ENCODE measurements at places on chromosomes 6 and 20.

DNA sequence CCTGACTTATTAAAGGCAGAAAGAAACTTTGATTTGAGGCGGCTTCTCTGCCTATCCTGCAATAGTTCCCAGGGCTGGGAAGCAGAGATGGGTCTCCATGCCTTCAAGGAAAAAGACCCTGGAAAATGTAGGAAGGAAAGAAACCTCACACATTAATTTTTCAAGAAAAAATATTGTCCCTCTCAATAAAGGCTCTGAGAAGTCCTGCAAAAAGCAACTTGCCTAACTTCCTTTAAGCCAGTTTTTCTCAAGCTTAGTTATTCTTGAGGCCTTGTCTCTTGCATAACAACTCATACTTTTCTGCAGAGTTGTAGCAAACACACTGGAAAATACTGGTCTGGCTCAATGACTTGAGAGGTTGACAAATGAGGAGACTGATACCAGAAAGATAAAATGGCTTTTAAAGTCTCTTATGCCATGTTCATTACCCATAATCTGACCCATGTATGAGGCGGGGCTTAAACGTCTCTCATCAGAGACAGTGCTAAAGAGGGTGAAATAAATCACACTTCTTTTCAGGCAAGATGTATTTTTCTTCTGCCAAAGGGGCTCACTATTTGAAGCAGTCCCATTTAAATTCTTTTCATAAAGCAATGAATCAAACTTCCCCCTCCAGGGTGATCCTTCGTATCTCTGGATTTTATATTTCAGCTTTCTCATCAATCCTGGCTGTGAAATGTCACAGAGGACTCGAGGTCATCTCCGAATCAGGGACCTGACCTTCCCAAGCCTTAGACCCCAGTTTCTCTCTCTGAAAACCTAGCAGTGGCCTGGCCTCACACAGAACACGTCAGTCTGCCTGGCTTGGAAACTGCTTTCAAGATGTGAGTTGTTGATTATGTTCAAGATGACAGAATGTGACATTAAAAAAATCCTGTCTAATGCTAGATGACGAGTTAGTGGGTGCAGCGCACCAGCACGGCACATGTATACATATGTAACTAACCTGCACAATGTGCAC lies 82.3 kb upstream of the KCNG1 start:
- DNase-seq: no peak

DNA sequence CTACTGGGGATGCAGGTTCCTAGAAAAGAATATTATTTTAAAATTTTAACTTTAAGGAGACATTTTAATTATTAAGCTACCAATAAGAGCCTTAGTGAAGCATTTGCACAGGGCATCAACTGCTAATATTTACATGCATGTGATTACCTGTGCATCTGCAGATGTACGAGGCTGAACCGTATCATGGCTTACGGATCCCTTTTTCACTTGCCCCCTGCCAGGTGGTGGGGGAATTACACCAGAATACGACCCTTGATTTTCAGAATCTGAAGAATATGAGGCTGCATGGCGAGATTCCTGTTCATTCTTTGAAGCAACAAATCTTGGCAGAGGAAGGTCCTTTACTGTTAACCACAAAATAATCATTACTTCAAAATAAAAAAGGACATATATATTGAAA lies 42.7 kb downstream of the REPS1 start:
- peak; percentile 24 for DNase-seq

DNA sequence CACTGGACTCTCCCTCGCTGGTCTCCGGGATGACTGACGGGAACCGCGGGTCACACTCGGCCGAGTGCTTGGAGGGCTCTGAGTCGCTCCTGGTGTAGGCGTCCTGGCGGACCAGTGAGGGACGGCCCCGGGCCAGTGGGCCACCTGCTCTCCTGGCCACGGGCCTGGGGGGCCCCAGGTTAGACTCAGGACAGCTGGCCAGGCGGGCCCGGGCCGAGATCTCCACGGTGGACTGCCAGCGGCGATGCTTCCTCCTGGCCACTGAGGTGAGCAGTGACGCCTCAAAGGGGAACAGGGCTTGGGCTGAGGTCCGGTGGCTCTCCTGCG lies 11.9 kb downstream of the DACT2 start:
- no peak for DNase-seq

DNA sequence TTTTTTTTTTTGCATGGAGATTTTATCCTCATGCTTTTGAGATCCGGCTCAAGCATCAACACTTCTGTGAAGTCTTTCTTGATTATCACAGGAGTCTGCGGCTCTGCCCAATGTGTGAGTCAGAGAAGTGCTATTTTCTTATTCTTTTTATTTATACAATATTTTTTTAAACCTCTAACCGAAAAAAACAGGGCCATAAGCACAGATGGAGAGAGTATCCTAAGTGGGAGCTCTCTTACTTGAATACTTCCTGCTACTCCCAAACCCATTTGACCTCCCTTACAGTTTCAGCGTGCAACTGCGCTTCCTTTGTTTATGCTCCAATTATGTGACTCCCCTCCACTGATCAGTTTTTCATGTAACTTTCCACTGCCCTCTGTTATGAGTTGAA lies 8.7 kb upstream of the ATXN1 start:
- DNase-seq: no peak

- no peak for DNase-seq
Measured at GRCh38 chr6:119277052-119277451, 72.5 kb downstream of the MAN1A1 start.

DNA sequence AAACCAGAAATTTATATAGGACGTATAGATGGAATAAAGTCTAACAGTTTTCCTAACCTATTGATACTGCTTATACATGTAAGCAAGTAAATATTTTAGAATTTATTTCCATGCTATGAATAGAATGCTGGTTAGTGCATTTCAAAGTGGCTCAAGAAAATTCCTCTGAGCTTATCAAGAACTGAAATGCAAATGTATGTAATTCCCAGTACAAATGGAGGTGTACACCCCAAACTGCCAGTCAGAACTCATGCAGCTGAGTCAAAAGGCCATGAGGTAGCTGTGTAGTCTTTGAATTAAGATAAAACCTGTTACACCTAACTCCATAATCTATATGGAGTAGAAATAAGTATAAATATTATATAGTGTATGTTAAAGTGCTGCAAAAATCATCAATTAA lies 232.2 kb upstream of the KCNQ5 start:
- DNase-seq: no peak

- DNase-seq: no peak
Measured at GRCh38 chr6:45684476-45684875, 306.7 kb upstream of the SUPT3H start.

- DNase-seq: no peak
Measured at GRCh38 chr6:113978084-113978675, 7.2 kb upstream of the HDAC2 start.

DNA sequence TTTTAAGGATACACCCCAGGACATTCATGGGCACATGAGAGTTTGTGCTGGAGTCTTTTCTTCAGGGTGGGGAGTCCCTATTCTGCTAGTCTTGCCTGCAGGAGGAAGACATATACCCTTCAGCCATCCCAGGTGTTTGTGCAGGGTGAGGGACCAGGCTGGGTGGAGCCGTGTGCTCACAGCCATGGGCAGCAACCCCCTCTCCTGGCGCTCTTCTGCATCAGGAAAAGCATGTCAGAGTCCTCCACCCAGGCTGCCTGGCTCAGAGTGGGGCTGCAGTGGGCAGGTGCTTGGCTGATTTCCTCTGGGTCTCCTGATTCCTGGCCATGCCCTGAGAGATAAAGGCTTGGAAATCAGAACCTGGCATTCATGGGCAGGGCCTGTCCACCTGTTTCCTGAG lies 22.7 kb upstream of the MLN start:
- no peak for DNase-seq

DNA sequence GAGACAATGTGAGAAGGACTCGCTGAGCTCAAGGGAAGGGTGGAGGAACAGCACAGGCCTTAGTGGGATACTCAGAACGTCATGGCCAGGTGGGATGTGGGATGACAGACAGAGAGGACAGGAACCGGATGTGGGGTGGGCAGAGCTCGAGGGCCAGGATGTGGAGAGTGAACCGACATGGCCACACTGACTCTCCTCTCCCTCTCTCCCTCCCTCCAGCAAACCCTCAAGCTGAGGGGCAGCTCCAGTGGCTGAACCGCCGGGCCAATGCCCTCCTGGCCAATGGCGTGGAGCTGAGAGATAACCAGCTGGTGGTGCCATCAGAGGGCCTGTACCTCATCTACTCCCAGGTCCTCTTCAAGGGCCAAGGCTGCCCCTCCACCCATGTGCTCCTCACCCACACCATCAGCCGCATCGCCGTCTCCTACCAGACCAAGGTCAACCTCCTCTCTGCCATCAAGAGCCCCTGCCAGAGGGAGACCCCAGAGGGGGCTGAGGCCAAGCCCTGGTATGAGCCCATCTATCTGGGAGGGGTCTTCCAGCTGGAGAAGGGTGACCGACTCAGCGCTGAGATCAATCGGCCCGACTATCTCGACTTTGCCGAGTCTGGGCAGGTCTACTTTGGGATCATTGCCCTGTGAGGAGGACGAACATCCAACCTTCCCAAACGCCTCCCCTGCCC lies 1.7 kb downstream of the TNF start:
- no peak for DNase-seq

- DNase-seq: no peak
Measured at GRCh38 chr20:48126227-48126740, 341.0 kb upstream of the SULF2 start.

- no peak for DNase-seq
Measured at GRCh38 chr6:56032715-56033260, 157.4 kb upstream of the BMP5 start.

DNA sequence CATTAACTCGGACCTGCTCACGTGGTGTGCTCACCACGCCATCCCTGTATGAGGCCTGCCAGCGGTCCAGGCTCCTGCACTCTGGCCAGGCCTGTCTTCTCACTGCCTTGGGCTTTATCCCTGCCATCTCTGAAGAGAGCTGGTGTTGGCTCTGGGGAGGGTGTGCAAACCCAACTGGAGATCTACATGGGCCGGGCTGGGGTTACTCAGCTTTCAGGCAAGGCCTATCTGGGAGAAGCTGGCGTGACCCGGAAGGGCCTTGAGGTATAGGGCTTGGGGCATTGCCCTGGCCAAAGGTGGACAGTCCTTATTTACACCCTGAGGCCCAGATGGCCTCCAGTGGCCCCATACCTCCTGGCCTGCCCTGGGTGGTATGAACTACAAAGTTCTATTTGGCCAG lies 5.0 kb downstream of the SLC29A1 start:
- no peak for DNase-seq

DNA sequence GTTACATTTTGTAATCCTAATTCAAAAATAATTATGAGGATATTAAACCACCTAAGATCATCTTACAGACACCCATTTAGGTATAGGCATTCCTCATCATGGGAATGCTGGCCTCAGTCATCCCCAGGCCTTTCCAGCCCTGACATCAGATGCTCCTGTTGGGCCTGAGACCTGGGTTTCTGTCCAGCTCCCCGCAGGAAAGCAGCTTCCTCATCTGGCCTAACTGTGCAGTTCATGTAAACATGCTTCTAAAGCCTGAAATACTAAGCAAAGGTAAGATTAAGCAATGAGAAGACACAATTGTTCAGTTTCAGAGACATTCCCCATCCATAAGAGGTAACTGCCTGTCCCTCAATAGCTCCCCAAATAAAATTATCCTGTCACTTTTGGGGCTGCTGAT lies 19.0 kb downstream of the ETV7 start:
- DNase-seq: no peak

DNA sequence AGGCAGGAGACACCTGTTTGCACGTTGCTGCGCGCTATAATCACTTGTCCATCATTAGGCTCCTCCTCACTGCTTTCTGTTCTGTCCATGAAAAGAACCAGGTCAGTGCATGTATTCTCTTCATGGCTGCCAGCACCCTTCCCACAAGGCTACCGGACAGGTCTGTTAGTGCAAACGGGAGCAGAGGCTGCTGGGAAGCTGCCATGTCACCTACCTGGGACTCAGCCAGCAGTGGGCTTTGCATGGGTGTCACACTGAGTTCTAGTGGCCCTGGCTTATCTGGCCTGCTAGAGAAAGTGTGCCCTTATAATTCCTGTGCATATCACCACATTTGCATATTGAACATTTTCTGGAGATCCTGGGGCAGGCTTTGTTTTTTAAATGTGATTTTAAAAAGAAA lies 24.8 kb downstream of the LYRM2 start:
- no peak for DNase-seq

GRCh38 chr6:100217225-100218012 lies 223.4 kb upstream of the MCHR2 start:
- DNase-seq: no peak

DNA sequence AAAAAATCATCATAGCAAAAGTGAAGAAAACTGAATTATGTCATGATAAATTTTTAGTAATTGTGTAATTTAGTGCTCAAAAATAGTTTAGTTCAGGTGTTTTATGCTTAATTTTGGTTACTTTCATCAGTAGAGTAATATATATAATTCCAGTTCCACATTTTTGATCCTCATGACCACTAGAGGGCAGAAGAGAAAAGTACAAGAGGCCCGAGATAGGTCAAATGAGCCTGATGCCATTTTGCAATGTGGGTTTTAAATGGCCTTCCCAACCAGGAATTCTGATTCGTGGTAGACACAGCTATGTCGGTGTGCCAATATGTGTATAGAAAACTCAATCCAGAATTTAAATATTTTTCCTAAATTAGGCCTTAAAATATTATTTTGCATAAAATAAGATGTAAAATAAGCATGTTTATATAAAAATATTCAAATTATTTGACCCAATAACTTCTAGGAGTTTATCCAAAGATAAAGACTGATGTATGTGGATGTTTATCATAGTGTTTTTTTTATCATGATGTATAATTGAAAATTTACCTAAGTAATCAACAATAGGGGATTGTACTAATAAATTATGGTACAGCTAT lies 159.7 kb upstream of the RPS6KA2 start:
- peak; percentile 67 for DNase-seq
